ENCODE measurements at places on chromosomes 1 and 21.
A peak's percentile ranks its signal among the peaks of the same experiment; 100 is the strongest.

GRCh38 chr1:84758968-84759491 is 68.8 kb upstream of the SSX2IP start:
- peak; percentile 48 for DNase-seq

DNA sequence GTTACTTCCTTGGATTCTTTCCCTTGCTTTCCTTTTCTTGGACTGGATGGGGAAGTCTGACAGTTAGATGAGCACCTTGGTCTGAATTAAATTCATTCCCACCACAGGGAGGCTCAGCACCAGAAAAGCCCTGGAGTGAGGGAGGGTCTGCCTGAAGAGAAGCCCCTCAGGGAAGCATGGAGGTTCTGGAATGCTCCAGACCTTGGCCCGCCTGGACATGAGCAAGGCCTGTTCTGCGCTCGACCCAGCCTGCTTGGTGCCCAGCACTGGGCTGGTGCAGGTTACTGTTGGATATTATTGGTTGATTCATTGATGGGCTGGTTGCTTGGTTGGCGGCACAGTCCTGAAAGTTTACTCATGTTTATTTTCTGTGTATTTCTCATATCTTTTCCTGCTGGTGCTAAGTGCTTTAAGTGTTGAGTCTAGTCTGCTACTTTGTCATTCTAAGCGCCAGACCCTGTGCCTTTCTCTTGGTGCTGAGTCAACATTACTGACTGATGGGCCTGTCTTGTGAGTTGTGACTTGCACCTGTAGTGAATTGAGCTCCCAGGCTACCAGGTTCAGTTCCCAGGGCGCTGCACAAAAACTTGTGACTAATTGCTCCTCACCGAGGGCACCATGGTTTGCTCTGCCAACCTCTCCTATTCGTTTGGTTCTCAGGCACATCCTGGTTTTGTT is 538.5 kb downstream of the KIF26B start:
- DNase-seq, result no peak

GRCh38 chr1:93810316-93810715 is 68.7 kb downstream of the DNTTIP2 start:
- no peak for DNase-seq

DNA sequence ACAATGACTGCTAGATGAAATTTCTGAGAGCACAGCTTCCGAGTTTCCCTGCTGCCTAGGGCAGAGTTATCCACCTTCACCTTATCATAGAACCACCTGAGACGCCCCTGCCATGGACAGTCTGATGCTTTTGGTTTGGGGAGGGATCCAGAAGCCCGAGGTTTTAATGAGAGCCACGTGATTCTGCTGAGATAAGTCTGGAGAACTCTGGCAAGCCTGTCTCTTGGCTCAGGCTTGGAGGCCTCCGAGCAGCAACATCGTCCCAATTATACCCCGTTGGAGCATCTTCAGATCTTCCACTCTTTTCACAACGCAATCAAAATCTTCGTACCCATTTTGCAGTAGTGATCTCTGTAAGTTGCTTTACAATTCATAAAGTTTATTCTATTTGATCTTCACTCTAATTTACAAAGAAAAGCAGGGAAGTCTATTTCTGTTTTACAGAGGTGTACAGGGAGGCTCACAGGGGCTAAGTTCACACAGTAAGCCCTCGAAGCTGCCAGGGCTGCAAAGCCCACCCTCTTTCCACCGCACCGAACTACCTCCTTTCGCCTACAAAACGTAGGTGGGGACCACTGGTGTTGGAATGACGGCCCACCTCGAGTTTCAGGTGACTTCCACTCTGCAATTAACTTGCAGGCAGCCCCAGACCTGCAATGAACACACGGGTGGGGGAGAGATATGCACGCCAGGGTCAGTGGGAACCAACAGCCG is 513 bp upstream of the HHAT start:
- DNase-seq, result no peak

GRCh38 chr1:148363439-148363810 is 119.7 kb downstream of the PPIAL4G start:
- DNase-seq, result no peak

- no peak for DNase-seq
Measured at GRCh38 chr1:11229203-11229602, 33.1 kb downstream of the MTOR start.

- no peak for DNase-seq
Measured at GRCh38 chr1:107776900-107777663, 187.9 kb downstream of the VAV3 start.

- DNase-seq, result no peak
Measured at GRCh38 chr1:220500372-220500771, 27.6 kb upstream of the MARK1 start.

Measured in midbrain (tissue), 1 donor.